CD4-positive, alpha-beta memory T cell (primary cell): ENCODE measurements at places on chromosomes 4 and X.
A peak's percentile ranks its signal among the peaks of the same experiment; 100 is the strongest.

DNA sequence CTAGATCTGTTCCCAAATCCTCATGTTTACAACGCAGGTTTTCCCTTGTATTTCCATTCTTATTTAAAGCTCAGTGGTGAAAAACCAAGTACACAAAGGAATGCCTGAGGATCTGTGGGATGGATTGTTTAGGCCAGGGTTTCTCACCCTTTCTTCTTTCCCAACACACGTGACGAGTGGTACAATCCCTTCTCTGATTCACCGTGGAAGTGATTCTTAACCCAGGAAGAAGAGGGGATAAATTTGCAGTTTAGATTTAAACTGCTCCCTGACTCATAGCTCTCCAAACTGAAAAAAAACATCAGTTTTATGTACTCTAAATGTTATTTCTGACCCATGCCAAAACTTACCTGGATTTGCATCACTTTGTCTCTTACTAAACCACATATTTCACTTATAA is 17.0 kb downstream of the PAQR3 start:
- DNase-seq = no peak

DNA sequence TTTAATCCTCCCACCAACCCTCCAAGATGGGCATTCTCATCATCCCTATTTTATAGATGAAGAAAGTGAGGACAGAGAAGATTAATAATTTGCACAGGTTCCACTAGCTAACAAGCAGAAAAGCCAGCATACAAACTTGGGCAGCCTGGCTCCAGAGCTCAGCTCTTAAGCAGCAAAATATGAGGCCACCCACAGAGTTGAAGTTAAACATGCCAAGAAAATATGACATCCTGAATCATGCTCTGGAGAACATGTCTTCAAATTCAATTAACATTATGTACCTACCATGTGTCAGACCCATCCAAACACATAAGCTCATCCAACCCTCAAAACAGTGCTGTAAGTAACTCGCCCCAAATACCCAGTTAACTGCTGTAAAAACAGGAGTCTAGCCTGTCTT is 33.9 kb downstream of the USP46 start:
- DNase-seq = no peak

- no peak for DNase-seq
Measured at GRCh38 chr4:68904786-68905185, 46.8 kb downstream of the UGT2A3 start.

DNA sequence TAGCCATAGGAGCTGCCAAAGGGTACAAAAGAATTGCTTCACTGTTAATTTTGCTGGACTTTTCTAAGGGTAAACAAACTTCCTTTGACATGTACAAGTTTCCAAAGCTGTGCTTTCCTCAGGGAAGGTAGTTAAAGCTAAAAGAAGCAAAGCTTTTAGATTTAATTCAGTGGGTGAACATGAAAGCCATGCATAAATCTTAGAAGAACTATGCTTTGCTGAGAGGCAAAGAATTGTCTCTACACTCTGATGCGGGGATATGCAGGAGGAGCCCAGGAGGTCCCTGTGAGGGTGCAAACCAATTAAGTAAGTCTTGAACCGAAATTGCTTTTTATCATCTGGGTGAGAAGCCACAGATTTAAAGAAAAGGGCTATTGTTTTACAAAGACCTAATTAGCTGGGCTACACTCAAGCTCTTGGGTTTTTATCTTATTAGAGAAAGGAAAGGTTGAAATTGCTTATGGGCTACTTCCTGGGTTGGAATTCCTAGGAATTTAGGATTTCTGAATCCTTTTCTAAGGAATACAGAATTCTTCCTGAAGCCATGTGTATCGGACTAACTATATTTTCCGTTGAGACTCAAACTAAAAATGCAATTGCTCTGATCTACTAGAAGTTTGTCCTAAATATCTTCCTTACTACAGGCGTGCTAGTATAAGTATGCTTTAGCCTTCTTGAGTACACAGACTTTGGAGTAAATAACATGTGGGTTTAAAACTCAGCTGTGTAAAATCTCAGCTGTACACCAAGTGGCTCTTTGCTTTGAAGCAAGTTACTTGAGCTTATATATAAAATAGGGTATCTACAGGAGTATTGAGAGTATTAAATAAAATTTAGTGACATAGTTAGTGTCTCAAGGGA is 188.4 kb upstream of the ANK2 start:
- no peak for DNase-seq

DNA sequence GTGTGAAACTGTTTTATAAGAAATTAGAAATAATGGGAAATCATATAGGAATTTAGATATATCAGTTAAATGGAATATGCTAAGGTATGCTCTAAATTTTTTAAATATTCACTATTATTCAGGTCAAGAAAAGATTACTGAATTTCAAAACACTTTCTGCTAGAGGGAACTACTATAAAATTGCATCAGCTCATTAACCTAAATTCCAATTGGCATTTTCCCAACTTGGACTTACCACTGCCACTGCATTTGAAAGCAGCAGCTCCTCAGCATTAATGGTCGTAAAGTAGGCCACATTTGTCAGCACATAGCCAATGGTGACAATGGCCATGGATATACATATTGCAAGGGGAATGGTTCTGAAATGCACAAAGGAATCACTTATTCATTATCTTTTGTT is 57.3 kb downstream of the SLC7A11 start:
- DNase-seq = no peak

GRCh38 chr4:148445860-148446330 is 3.7 kb upstream of the NR3C2 start:
- DNase-seq = no peak

DNA sequence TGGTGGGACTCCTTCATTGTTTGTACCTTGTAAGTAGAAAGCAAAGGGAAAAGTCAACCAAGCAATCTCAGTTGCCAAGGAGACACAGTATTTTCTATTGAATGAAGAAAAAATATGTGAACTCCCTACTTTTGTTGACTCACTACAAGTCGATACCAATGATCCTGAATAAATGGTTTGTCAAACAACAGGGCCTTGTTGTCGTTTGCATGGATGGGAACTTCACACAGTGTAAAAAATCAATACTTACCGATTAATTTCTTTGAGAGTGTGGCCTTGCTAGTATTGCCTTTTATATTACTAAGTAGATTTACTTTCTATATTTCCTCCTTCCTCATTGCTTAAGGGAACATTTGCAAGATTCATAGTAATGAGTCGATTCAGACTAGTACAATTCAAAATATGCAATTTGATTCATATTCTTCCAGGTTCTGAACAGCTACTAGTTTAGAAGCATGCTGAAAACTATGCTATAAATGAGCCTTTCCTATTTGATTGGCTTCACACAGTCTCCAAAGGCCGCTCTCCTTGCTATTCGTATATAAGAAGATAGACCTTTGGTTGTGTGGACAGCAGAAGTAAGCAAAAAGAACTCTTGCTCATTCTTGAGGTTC is 108.0 kb downstream of the ZNF330 start:
- no peak for DNase-seq

GRCh38 chr4:5126231-5126630 is 75.0 kb downstream of the STK32B start:
- DNase-seq = no peak

- no peak for DNase-seq
Measured at GRCh38 chr4:95544113-95545103, 4.4 kb downstream of the UNC5C start.

DNA sequence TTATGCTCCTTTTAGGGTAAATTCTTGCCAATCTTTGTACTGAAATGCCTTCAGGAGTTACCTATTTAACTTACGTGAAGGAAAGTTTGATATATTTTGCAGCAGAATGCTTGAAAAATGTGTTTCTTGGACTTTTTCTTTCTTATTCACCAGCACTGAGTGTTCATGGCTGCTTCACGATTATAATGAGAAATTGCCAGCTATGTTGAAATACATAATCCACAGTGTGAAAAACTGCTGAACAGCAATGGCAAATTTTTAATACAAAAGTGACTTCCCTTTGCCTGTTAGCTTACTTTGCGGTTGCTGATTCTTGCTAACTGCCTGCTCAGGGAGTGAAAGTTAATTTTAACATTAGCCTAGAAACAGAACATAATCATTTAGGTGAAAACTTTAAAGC is 153.8 kb upstream of the SLC4A4 start:
- DNase-seq = no peak

GRCh38 chrX:104195489-104196084 is 29.3 kb downstream of the FAM199X start:
- peak; percentile 33 for DNase-seq

- DNase-seq = no peak
Measured at GRCh38 chrX:26778320-26778888, 562.4 kb downstream of the MAGEB5 start.

DNA sequence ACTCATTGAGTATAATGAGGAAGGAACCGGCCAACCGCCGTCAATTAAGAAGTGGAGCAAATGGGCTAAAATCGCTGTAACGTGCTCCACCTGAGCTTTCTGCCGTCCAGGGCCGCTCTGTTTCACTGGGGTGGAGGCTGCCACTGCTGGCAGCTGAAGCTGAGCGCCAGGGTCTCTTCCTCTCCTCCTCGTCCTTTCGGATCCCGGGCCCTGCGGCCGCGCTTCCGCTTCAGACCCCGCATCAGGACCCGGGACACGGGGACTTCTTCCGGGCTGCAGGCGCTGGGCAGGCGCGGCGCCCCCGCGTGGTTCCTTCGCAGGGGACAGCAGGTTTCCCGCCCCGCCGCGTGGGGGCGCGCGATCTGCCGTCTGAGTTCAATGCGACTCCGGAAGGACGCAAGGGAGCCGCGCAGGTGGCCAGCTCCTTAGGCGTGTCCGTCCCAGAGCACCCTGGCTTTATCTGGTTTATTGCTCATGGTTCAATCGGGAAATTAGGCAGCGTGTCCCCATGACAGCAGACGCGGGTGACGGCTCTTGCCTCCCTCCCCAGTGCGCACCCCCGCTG is 519.8 kb downstream of the TRIML1 start:
- DNase-seq = no peak

DNA sequence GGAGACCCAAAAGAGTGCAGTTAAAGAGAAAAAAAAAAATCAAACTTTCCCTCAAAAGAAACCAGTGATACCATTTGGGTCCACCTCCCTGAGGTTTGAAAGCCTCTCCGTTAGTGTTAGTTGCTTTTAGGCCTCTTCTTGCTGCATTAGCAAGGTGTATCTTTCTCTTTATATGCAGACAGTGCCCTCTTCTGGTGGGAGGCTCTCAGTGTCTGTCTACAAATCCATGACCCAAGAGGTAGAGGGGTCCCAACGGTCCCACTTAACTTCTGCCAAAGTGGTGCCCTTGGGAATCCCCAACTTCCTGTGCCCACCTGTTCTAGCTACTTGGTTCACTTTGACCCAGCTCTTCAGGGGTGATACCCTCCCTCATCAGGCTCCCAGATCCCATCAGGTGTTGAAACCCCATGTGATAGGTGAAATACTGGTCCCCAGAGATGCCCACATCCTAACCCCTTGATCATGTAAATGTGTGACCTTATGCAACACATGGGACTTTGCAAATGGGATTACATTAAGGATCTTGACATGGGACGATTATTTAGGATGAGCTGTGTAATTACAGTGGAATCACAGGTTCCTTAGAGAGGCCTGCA is 63.7 kb upstream of the CD99 start:
- no peak for DNase-seq
